ENCODE measurements at places on chromosomes 2 and 18.
A peak's percentile ranks its signal among the peaks of the same experiment; 100 is the strongest.

- no peak for DNase-seq
These were observed 720 bp upstream of the DSC2 start for GRCh38 chr18:31102941-31103340.

- DNase-seq: no peak
These were observed 79.7 kb upstream of the KCTD1 start for GRCh38 chr18:26628017-26628416.

DNA sequence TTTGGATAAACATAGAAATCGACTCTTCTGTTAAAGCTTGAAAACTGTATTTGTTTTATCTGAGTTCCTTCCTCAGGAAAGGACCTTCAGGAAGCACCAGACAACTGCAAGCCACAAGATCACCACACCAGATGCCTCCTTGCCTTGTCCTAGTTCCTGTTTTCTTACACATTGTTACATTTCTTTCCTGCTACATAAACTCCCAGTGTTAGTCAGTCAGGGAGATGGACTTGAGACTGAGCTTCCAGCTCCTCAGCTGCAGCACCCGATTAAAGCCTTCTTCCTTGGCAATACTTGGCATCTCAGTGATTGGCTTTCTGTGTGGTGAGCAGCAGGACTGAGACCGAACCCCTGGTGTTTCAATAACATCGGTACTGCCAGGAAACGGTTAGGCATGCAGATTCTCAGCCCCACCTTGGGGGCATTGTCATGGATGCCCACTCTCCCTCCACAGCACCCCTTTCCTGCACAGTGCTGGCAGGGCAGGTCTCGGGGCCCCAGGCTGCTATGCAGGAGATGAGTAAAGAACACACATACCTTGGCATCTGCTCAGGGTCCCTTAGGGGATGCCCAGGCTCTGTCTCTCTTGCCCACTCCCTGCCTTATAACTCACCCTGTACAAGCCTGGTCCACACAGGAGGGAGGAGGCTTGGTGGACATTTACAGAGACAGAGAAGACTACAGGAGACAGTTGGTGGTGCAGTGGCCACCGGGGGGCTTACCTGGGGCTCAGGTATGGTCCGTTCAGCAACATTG lies 32.6 kb downstream of the ANKMY1 start:
- DNase-seq: no peak

DNA sequence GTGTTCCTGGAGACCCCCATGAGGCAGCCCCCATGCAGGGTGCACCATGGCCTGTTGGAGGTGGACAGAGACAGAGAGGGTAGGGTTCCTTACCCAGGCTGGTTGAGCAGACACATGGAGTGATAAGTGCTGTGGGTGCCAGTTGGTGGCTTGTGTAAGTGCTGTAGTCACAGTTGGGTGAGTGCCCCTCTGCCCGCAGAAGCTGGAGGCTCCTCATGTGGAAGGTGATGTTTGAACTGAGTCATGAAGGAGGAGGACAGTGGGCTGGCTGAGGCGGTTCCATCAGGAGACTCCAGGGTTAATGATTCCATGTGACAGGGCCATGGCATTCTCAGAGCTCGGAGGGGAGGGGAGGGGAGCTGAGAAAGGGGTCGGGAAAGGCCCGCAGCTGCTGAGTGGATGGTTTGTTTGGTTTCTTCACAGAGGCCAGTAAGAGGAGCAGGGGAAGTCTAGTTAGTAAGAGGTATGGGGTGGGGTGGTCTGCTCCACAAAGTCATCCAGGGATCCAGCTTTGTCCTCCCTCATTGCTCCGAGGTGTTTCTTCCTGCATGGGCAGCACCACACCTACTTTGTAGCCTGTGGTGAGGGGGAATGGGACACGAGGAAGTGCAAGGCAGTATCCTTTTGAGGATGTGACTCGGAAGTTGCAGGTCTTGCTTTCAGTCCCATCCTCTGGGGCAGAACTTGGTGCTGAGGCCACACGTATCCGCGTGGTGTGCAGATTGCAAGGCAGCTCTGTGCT lies 13.6 kb downstream of the IMPA2 start:
- DNase-seq: peak; percentile 50

DNA sequence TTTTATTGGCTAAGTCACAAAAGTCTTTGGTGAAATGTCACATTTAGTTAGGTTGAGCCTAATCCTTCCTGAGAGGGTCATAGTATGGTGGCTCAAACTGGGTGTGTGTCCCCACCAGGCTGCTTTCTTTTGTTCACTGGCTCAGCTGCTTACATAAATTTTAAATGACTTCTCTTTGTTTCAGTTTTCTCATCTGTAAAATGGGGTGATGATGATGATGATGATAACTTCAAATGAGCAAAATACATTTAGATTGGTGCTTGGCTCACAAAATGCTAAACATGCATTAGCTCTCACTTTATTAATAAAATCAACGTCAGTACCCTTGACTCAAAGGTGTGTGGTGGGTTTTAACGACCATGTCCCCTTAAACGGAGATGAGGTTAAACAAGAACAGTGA lies 7.2 kb upstream of the TAF1B start:
- no peak for DNase-seq

DNA sequence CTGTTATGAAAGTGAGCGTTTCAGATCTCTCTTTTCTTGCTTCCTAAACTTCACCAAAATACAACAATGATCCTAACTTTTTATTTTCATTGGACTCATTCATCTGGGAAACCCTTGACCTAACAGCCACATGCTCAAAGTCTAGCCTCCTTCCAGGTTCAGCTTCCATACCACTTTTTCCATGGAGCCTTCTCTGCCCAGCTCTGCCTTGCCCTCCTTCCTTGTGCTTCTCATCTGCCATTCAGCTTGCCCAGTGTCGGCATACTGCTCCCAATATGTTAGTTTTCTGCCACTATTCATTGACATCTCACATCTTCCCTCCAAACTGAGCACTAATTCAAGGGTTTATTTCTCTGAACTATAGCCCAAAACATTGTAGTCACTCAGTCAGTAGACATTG lies 214.7 kb downstream of the RAD51AP2 start:
- DNase-seq: no peak

- no peak for DNase-seq
These were observed 474 bp upstream of the CERKL start for GRCh38 chr2:181657379-181657778.

GRCh38 chr2:200177971-200178911 lies 128.3 kb upstream of the SPATS2L start:
- DNase-seq: peak; percentile 65

DNA sequence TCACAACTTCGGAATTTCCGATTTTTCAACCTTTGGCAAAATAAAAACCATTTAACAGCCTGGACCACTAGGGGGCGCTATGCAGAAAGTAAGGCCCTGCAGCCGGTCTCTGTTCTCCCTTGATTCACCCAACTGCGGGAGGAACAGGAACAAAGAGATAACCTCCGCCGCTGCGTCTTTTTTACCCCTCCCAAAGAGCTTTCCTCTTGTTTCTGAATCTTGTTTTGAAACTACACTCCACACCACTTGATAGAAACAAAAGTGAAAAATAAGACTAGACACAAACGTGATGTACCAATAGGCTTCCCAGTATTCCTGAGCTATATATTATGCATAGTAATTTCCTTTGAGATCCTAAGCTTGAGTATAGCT lies 231.2 kb downstream of the MYO3B start:
- DNase-seq: peak; percentile 72

GRCh38 chr2:227473806-227474205 lies 1.9 kb downstream of the AGFG1 start:
- no peak for DNase-seq

- DNase-seq: no peak
These were observed 682.4 kb upstream of the TMEFF2 start for GRCh38 chr2:192877159-192877558.

- no peak for DNase-seq
These were observed 30.9 kb downstream of the EMX1 start for GRCh38 chr2:72947952-72948830.

- no peak for DNase-seq
These were observed 21.6 kb downstream of the TRPM8 start for GRCh38 chr2:233938676-233939370.

GRCh38 chr18:35406666-35407065 lies 29.5 kb upstream of the ZNF396 start:
- no peak for DNase-seq

DNA sequence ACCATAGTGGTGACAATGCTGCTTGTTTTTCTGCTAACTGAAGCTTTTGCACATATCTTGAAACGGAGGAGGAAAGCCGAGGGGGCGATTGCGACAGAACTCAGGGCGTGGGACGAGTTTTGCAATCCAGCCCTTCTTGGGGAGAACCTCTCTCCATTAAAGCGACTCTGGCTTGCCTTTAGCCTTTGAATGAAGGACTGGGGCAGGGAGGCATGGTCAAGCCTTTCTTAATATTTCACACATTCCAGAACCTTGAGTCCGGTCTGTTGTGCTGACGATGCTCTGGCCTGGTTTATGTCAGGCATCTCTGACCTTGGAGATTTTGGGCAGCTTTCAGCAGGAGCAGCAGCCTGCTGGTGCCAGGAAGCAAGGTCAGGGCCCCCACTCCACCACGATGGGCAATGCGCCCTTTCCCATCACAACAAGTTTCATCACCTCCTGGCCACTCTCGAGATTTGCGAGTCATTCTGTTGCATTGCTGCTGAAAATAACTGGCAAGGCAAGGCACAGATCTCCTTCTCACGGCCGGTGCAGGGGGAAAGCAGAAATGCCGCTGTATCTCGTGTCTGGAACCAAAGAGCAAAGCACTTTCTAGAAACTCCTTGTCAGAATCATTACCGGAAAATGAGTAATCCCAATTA lies 10.8 kb downstream of the EMILIN2 start:
- peak; percentile 99 for DNase-seq

GRCh38 chr2:241519669-241520068 lies 11.3 kb upstream of the STK25 start:
- DNase-seq: no peak

- no peak for DNase-seq
These were observed 29.2 kb upstream of the MSH2 start for GRCh38 chr2:47373747-47374146.

DNA sequence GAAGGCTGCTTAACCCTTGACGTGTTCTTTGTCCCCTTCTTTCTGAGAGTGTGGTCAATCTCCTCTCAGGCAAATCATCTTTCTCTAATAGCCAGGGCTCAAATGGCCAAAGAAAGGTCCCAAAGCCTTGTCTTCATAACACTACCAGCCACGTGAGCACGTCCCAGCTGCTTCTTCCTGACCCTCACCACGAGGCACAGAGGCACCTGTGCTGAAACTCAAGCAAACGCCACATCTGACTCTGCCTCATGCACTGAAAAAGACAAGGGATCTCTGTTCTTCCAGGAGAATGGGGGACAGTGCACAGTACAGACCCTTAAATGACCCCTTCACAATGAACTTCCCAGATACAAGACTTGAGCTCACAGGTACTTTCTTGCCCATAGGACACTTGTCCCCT lies 31.8 kb downstream of the BCL11A start:
- no peak for DNase-seq

DNA sequence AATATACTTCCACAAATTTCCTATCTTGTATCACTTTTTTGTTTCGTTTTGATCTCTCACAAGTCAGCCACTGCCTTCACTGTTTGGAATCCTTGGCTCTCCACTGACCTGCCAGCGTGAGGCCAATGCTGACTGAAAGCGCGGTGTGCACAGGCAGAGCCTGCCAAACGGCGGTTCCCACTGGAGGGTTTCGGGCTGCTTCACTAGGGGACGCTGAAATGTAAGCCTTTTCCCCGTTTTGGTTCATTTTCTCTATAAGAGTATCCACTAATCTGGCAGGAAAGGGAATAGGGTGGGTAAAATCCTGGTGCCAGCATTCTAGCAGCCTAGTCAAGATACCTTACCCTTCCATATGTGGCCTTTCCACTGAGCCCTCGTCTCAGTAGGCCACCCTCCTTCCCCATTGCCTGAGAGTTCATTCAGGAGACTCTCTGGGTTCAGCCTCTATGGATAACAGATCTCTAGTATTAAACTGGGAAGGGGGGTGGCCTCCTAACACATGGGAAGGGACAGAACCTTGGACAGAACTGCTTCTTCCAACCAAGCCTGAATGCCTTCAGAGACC lies 91.5 kb downstream of the DYM start:
- no peak for DNase-seq

GRCh38 chr2:9558948-9559381 lies 3.3 kb upstream of the ADAM17 start:
- DNase-seq: peak; percentile 91

DNA sequence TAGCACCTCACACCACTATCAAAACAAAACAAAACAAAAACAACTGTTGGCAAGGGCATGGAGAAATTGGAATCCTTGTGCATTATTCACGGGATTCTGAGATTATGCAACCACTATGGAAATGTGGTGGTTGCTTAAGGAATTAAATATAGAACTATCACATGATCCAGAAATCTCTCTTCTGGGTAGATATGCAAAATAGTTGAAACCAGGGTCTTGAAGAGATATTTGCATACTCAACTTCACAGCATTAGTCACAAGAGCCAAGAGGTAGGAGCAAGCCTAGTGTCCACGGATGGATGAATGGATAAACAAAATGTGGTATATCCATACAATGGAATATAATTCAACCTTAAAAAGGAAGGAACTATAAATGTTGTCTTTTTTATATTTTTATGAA lies 7.0 kb downstream of the TMEM131 start:
- DNase-seq: no peak

DNA sequence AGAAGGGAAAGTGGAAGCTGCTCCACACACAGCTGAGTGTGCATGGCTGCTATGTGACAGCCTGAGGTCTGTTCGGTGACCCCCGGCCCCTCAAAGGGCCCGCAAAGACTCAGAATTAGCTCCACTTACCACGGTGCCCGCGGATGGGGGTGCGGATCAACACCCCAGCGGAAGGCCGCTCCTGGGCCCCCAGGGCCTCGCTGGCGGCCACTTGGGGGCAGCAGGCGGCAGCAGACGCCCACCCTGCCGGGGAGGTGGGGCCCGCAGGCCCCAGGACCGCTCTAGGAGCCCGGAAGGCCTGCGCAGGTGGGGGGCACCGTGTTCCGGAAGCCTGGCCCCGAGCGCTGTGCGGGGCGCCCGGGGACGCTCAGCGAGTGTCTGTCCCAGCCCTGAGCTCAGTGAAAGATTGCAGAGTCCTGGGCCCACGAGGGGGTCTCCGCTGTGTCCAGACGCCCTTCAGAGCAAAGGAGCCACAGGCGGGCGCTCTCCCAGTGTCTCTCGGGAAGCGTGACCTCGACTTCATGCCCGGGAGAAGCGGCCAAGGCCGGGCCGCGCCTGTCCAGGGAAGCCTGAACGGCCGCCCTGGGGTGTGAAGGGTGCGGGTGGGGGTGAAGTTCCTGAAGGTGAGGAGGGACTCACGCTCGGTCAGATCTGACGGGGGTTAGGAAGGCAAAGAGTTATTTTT lies 118.7 kb downstream of the VAPA start:
- DNase-seq: no peak

GRCh38 chr2:26067980-26068507 lies 34.2 kb downstream of the RAB10 start:
- no peak for DNase-seq

GRCh38 chr2:64196963-64197362 lies 52.7 kb upstream of the PELI1 start:
- DNase-seq: no peak

DNA sequence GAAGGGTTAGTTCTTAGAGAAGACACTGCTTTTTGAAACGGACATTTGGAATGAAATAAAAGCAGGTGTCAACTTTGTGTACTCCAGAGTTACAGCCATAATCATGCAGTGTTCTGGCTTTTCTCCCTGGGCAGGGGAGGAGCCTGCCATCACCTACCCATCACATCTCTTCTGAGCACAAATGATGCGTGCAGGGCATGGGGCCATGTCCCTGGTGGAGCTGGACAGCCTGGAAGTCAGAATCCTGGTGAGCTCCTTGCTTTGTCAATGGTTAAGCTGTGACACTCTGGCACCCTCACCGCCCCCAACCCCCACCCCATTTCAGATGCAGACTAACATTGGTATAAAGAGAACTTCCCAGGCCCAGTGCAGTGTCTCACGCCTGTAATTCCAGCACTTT lies 53.1 kb downstream of the PDCL3 start:
- no peak for DNase-seq

- DNase-seq: no peak
These were observed 125.6 kb upstream of the CAPN13 start for GRCh38 chr2:30932870-30933269.
